ENCODE measurements at places on chromosomes 3 and 15.

DNA sequence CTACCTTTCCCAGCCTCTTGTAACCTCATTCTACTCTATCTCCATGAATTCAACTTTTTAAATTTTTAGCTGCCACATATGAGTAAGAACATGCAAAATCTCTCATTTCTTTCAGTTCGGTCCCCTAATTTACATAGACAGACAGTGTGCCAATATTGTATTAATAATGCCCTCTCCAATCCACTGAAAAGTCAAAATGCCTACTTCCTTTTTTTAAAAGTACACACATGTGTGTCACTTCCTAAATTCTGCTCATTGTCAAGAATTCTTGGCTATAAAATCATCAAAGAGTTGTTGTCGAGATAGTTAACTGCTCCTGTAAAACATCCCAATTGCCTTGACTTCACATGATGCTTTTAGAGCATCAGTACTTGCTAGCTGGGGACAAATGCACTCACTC, 84.2 kb upstream of the IL12A start:
- no peak for DNase-seq

- no peak for DNase-seq
These were observed 49.5 kb upstream of the SLC7A14 start for GRCh38 chr3:170635385-170635735.

- DNase-seq, result no peak
These were observed 1.3 kb downstream of the ADAM10 start for GRCh38 chr15:58748040-58748851.

- no peak for DNase-seq
These were observed at the start of gene STAB1 for GRCh38 chr3:52494886-52495495. Gene STAB1, plus strand, starts transcription at chr3:52495338. Its CDS starts 76 bp downstream, at chr3:52495414.
